Esophagus squamous epithelium (tissue), 5 donors: ENCODE measurements at places on chromosomes 5 and 9. TPM values are rescaled to one million over a fixed set of nuclear protein-coding genes. Genes with fewer than 3 reads are reported as not detected.

- H3K4me1 ChIP-seq = no peaks in the 10 kb centered on the region
- no peaks in the 10 kb centered on the region for H3K36me3 ChIP-seq
- H3K27me3 ChIP-seq = no peaks in the 10 kb centered on the region
- no peak overlapping the region for H3K4me3 ChIP-seq
- DNase-seq = no peak
Observed at GRCh38 chr5:127002390-127002789, 28.0 kb downstream of the MARCHF3 start.

DNA sequence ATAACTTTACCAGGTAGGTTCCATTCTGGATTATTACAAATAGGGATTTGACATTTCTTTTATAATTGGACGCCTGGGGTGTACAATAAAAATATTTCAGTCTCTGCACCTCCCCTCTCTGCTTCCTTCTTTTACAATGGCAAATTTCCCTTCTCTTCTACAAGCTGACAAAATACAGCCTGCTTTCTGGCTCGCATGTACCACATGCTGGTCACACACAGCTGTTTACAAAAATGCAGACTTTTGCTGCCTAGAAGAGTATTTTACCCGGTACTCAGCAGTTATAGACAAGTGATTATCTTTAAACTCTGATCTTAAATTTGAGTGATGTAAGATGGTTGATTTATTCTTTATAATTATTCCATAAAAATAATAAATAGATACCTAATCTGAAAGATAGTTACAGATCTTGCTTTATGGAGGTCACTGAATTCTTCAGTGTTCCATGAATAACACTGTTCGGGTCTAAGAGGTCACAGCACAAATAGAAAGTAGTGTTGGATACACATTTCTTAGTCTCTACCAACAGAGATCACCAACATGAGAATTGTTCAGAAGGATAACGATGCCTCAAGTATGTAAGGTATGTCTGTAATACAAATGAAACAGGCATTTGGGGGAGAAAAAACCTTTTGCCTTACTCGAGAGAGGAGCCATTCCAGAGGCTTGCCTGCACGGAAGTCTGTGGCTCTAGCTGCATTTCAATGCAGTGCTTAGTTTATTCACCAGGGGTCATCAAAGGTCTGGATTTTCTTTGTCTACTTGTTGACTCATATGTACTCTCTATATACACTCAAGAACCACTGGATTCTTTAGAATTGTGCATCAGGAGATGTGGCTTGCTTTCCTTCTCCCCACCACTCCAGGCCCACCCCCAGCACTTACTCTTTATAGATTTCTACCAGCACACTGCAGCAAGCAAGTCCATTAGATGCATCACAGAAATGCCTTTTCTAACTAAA, 206.6 kb upstream of the RFX3 start:
- H3K4me1 ChIP-seq = peaks cover 14% of the 10 kb centered on the region
- H3K4me3 ChIP-seq = no peak overlapping the region
- no peak for DNase-seq

The C5orf34 gene
- total RNA-seq = 0.87 TPM

DNA sequence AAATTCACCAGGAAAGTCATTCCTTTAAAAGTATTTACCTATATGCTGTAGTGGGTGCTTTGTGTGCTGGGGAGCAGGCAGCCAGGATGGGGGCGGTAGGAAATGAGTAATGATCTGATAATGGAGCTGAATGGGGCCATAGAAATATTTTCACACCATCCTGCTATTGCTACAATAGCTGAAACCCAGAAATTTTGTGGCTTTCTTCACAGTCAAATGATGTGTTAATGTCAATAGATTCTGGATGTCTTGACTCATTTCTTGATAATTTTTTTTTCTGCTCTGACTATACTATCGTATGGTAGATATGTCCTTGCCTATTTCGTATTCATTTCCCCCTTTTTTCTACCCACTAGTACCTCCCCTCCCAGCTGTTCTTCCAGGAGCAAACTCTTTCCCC, 59.5 kb downstream of the RORB start:
- H3K4me3 ChIP-seq = no peak overlapping the region
- H3K4me1 ChIP-seq = no peaks in the 10 kb centered on the region
- DNase-seq = no peak

The GPR151 gene
- not detected for total RNA-seq

The ADAMTS12 gene
- total RNA-seq = 0.73 TPM

GRCh38 chr9:37229882-37230482, 109.6 kb downstream of the ZCCHC7 start:
- H3K27ac ChIP-seq = no peak overlapping the region
- no peaks in the 10 kb centered on the region for H3K4me1 ChIP-seq
- H3K36me3 ChIP-seq = no peaks in the 10 kb centered on the region
- H3K27me3 ChIP-seq = no peaks in the 10 kb centered on the region

The PTGS1 gene
- total RNA-seq = 26.2 TPM

- H3K4me3 ChIP-seq = no peak overlapping the region
- H3K36me3 ChIP-seq = no peaks in the 10 kb centered on the region
- H3K4me1 ChIP-seq = no peaks in the 10 kb centered on the region
- DNase-seq = no peak
- H3K27me3 ChIP-seq = no peaks in the 10 kb centered on the region
Observed at GRCh38 chr5:124932791-124933600, 186.6 kb upstream of the ZNF608 start.

The GALNT10 gene
- 8.1 TPM for total RNA-seq

- H3K27me3 ChIP-seq = no peaks in the 10 kb centered on the region
- DNase-seq = no peak
- H3K4me3 ChIP-seq = no peak overlapping the region
- H3K27ac ChIP-seq = no peak overlapping the region
- peaks cover 37% of the 10 kb centered on the region for H3K36me3 ChIP-seq
- H3K4me1 ChIP-seq = no peaks in the 10 kb centered on the region
Observed at GRCh38 chr5:67141644-67142043, 55.0 kb downstream of the CD180 start.

- no peak overlapping the region for H3K4me3 ChIP-seq
- no peaks in the 10 kb centered on the region for H3K27me3 ChIP-seq
- peaks cover 10% of the 10 kb centered on the region for H3K4me1 ChIP-seq
- no peak overlapping the region for H3K27ac ChIP-seq
- DNase-seq = no peak
- H3K36me3 ChIP-seq = no peaks in the 10 kb centered on the region
Observed at GRCh38 chr5:78593465-78593864, 55.1 kb downstream of the LHFPL2 start.

- H3K27ac ChIP-seq = no peak overlapping the region
- H3K36me3 ChIP-seq = no peaks in the 10 kb centered on the region
- no peaks in the 10 kb centered on the region for H3K27me3 ChIP-seq
Observed at GRCh38 chr5:127957183-127957582, 126.4 kb upstream of the SLC12A2 start.

The SLC28A3 gene
- total RNA-seq = 2.3 TPM

DNA sequence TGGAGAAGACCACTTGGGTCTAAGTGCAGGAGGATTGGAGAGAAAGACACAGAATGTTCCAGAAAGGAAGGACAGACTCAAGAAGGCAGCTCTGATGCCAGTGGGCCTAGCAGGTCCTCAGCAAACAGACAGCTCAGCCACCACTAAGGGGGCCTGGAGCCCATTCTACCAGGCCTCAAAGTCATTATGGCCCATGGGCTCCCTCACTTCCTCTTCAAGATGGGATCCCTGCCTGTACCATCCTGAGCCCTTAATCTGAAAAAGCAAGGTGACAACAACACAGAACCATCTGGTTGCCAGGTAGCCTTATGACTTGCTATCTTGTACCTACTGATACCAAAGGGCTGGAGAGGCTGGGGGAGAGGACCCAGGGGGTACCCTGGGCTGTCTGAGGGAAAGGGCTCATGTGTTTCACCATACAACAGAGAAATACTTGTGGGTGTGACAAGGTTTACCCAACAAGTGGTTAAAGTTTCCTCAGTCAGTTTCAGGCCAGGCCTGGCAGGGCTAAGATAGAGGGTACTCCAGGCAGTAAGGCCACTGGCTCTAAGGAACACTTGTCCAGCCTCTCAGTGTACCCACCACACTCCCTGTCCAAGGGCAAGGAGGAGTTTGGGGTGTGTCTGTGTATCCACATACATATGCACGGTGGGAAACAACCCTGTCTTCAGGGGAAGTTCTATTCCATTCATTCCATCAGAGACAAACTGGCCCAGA, 30.7 kb downstream of the TCF7 start:
- H3K4me1 ChIP-seq = peaks cover 8% of the 10 kb centered on the region
- H3K27ac ChIP-seq = no peak overlapping the region
- no peaks in the 10 kb centered on the region for H3K27me3 ChIP-seq
- H3K4me3 ChIP-seq = no peak overlapping the region

GRCh38 chr5:40436535-40437237, 243.0 kb upstream of the PTGER4 start:
- H3K4me1 ChIP-seq = no peaks in the 10 kb centered on the region
- DNase-seq = no peak
- H3K27me3 ChIP-seq = no peaks in the 10 kb centered on the region
- no peaks in the 10 kb centered on the region for H3K36me3 ChIP-seq

The NTNG2 gene
- total RNA-seq = 0.08 TPM

GRCh38 chr5:154002093-154002492, 36.6 kb downstream of the FAM114A2 start:
- no peak for DNase-seq
- no peaks in the 10 kb centered on the region for H3K4me1 ChIP-seq
- H3K27me3 ChIP-seq = no peaks in the 10 kb centered on the region
- H3K4me3 ChIP-seq = no peak overlapping the region
- no peaks in the 10 kb centered on the region for H3K36me3 ChIP-seq

- H3K4me3 ChIP-seq = no peak overlapping the region
- H3K36me3 ChIP-seq = no peaks in the 10 kb centered on the region
- no peaks in the 10 kb centered on the region for H3K4me1 ChIP-seq
- H3K27ac ChIP-seq = no peak overlapping the region
Observed at GRCh38 chr5:78003919-78004318, 227.8 kb upstream of the TBCA start.

GRCh38 chr5:2550509-2550908, 201.0 kb downstream of the IRX2 start:
- no peaks in the 10 kb centered on the region for H3K36me3 ChIP-seq
- no peak overlapping the region for H3K27ac ChIP-seq
- no peak for DNase-seq
- H3K4me1 ChIP-seq = no peaks in the 10 kb centered on the region
- H3K4me3 ChIP-seq = no peak overlapping the region
